ENCODE measurements at places on chromosomes 1 and 21.
A peak's percentile ranks its signal among the peaks of the same experiment; 100 is the strongest.

GRCh38 chr1:175195281-175195680 lies 2.7 kb upstream of the KIAA0040 start:
- no peak for DNase-seq

- no peak for DNase-seq
These were observed 12.1 kb upstream of the SGIP1 start for GRCh38 chr1:66521721-66522365.

- DNase-seq: peak; percentile 66
These were observed 42.6 kb downstream of the KIRREL1 start for GRCh38 chr1:158035976-158036583.

DNA sequence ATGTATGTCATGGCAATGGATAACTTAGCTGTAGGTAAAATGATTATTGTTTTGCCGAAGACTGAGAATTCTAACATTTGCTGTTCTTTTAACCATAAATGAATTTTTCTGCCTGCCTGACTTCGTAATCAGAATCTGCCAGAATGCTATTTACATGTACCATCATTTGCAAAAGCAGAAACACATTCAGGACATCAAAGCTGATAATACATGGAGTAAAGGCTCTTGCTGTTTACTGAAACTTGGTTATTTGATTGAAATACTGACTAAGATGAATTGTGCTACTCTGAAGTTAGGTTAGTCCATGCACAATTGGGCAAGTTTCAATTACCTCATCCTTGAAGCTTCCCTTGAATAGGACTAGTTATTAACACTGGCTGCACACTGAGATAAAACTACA lies 293.8 kb downstream of the PLA2G4A start:
- no peak for DNase-seq

- no peak for DNase-seq
These were observed 17.9 kb downstream of the CSTB start for GRCh38 chr21:43758111-43758641.

Data from T47D (cell line).